ENCODE measurements at places on chromosomes 2 and 18.

DNA sequence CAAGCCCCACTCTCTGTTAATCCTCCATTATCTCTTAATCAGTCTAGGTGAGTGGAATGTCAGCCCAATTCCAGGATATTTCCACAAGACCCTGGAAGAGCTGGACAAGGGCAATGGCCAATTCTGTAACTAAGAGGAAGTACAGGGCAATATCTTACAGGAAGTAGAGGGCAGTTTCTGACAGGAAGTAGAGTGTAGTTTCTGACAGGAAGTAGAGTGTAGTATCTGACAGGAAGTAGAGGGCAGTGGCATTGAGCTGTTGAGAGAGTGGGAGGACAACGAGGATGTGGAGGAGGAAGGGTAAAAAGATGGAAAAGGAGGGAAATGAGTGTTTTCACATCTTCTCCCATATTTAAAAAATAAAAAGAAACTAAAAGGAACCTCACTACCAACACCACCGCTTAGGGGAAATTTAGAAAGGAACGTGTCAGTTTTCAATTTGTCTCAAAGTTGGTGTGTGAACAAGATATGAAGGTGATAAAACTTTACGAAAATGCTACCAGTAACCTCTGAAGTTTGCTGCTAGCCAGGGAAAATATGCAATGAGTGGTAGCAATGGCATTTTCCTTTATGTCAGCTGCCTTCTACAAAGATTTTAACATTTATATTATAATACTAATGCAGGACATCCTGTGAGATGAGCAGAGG is 430.9 kb upstream of the HNRNPA3 start:
- DNase-seq: no peak

GRCh38 chr18:58139459-58140386 is 95.7 kb downstream of the NEDD4L start:
- DNase-seq: no peak

DNA sequence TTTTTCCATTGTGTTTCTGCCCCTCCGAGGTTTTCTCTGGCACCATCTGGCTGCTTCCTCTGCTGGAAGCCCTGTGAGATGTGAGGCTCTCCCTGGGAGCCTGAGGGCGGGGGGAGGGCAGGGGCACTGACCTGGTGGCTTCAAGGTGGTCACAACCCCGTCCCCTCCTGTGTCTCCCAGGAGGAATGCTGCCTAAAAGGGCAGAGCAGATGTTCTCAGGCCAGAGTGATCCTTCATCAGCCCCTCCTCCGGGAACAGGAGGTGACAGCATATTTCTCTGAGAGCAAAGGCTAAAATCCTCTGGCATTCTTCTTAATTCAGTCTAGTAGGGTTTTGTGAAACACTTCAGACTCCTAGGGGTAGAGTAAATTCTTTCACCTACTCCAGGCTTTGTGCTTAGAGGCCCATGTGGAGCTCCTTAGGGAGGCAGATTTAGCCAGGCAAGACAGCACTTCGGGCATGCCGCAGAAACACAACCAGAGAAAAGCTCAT is 18.3 kb upstream of the GREB1 start:
- no peak for DNase-seq

- DNase-seq: no peak
Measured at GRCh38 chr2:195574312-195574711, 82.7 kb upstream of the SLC39A10 start.

DNA sequence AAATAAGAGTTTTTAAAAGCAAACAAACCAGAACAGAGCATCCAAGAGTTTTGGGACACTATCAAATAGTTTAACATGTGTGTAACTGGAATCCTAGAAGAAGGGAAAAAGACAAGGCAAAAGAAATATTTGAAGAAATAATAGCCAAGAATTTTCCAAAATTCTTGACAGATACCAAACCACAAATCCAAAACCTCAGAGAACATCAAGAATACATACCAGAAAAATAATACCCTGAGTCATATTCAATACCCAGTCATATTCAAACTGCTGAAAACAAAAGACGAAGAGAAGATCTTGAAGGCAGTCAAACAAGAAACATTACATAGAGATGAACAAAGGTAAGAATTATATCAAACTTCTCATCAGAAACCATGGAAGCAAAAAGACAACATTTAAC is 22.9 kb downstream of the INO80C start:
- no peak for DNase-seq

DNA sequence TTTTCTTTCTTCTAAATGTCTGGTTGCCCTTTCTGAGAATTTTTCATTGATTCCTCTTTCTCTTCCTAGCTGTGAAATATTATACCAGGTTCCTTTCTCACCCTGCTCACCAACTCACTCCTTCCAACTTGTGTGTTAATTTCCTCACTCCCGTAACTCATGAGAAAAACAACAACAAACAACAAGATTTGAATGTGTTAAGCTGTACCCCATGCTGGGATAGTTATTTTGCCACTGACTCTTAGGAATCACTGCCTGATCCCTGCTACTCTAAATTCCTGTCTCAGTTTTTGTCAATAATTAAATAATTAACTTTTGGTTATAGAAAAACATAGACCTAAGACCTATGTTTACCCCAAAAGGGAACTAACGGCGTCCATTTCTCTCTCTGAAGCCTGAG is 242.7 kb downstream of the DPP10 start:
- no peak for DNase-seq

DNA sequence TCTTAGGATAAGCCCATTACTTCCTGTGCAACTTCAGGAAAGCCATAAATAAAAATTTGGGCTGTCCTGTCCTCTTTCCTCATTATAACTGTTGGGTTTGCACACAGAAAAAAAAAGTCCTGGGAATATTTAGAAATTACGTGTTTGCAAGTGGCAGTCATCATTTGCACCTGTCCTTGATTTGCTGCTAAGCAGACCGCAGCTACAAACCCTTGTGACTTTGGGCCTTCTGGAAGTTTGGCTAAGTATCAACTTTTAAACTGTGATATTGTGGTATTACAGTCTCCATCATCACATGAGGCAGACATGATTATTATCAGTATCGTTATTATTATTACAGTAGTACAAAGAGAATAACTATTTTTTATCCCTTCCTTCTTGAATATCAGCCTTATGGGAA is 260.7 kb upstream of the SESTD1 start:
- no peak for DNase-seq

Measured in activated CD4-positive, alpha-beta T cell treated with anti-CD3 and anti-CD28 coated beads for 36 hours (primary cell).